ENCODE measurements at places on chromosomes 16 and 17. TPM values are rescaled to one million over a fixed set of nuclear protein-coding genes. Genes with fewer than 3 reads are reported as not detected.

GRCh38 chr17:31051506-31051905, 43.3 kb upstream of the NF1 start:
- H3K27ac ChIP-seq, result peak overlapping the region; percentile 81
- no peak overlapping the region for H3K4me3 ChIP-seq
- no peak for DNase-seq
- H3K36me3 ChIP-seq, result peaks cover 6% of the 10 kb centered on the region

- H3K27ac ChIP-seq, result no peak overlapping the region
- no peaks in the 10 kb centered on the region for H3K36me3 ChIP-seq
- H3K27me3 ChIP-seq, result no peaks in the 10 kb centered on the region
Observed at GRCh38 chr16:81470796-81471636, 26.4 kb downstream of the CMIP start.

DNA sequence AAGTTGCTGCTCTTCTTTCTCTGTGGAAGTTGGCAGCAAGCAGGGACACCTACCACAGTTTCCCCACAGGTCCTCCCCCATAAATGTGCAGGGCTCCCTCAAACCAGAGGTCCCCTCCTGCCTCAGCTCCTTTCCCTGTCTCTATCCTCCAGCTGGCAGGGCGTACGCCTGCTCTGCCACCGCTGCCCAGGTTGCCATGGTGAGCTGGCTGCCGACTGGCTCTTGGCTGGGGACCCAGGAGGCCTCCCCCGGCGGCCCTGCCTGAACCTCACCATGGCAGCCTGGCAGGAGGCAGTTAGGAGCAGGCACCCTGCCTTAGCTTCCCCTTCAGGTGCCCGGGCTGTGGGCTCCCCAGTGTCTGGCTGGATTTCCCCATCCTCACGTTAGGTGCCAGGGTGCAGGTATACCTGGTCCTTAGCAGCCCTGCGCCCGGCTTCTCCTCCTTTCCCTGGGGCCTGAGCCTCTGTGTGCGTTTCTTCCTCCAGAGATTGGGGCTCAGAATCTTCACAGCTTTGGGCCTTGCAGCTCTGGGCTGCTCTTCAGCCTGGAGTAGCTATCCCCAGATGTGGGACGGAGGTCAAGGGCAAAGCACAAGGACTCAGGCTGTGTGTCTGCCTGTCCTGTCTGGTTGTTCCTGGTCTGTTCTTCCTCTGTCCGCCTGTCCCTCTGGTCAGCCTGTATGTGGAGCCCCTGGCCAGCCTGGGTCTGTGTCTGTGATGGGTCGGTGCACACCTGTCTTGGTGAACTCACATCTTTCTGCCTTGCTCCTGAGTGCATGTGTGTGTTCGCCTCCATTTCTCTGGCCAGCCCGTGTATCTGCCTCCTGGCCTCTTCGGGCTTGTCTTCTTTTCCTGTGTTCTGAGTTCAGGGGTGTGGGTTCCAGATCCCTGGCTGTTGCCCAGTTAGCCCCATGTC, 15.7 kb downstream of the GJD3 start:
- H3K27me3 ChIP-seq, result no peaks in the 10 kb centered on the region
- DNase-seq, result no peak
- H3K36me3 ChIP-seq, result peaks cover 29% of the 10 kb centered on the region
- H3K4me3 ChIP-seq, result no peak overlapping the region
- H3K27ac ChIP-seq, result peak overlapping the region; percentile 16

DNA sequence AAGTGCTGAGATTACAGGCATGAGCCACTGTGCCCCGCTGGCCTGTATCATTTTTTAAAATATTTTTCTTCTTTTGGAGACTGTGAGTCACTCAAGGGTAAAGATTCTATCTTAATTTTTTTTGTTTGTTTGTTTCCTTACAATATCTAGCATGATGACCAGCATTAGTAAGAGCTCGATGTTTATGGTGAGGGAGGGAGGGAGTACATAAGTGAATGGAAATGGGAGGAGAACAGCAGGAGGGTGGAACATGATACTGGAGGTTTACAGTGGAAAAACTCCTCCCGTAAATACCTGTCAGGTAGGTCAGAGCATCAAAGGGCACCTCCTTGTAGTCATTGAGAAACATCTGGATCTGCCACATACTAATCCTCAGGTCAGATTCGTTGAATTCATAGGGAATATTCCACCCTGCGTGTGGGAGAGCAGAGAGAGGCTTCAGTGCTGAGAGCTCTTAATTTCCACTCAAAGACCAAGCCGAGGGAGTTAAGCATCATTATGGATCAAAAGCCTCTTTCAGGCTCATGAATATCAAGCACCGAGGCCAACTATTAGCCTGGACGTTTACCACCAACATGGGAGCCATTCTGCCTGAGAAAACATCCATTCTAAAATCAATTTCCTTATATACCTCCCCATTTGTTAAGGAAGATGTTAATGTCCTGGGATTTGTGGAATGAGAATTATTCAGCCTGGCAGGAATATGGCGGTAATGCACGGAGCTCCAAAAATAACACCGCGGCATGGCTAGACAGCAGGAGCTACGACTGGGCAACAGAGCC, 51.8 kb downstream of the LYRM1 start:
- H3K27me3 ChIP-seq, result peaks cover 10% of the 10 kb centered on the region
- H3K4me3 ChIP-seq, result no peak overlapping the region
- H3K27ac ChIP-seq, result no peak overlapping the region
- no peaks in the 10 kb centered on the region for H3K36me3 ChIP-seq

- peaks cover 1% of the 10 kb centered on the region for H3K36me3 ChIP-seq
- no peak for DNase-seq
- H3K27me3 ChIP-seq, result peaks cover 3% of the 10 kb centered on the region
- H3K4me1 ChIP-seq, result peaks cover 6% of the 10 kb centered on the region
- H3K4me3 ChIP-seq, result no peak overlapping the region
- no peak overlapping the region for H3K27ac ChIP-seq
Observed at GRCh38 chr16:15907863-15908478, 19.6 kb upstream of the CEP20 start.

- peaks cover 7% of the 10 kb centered on the region for H3K36me3 ChIP-seq
- no peak overlapping the region for H3K27ac ChIP-seq
- peaks cover 2% of the 10 kb centered on the region for H3K4me1 ChIP-seq
- H3K27me3 ChIP-seq, result no peaks in the 10 kb centered on the region
- no peak for DNase-seq
Observed at GRCh38 chr16:2237493-2238149, 1.4 kb downstream of the DNASE1L2 start.

- H3K27me3 ChIP-seq, result no peaks in the 10 kb centered on the region
- no peak for DNase-seq
- H3K27ac ChIP-seq, result no peak overlapping the region
- H3K36me3 ChIP-seq, result peaks cover 19% of the 10 kb centered on the region
- peaks cover 17% of the 10 kb centered on the region for H3K4me1 ChIP-seq
Observed at GRCh38 chr17:28147017-28147416, 104.5 kb downstream of the NLK start.

GRCh38 chr16:306911-307370, 24.0 kb downstream of the PDIA2 start:
- H3K36me3 ChIP-seq, result peaks cover 18% of the 10 kb centered on the region
- H3K4me3 ChIP-seq, result no peak overlapping the region
- H3K27me3 ChIP-seq, result no peaks in the 10 kb centered on the region
- no peak overlapping the region for H3K27ac ChIP-seq
- no peaks in the 10 kb centered on the region for H3K4me1 ChIP-seq

The TEFM gene
- total RNA-seq, result 15.5 TPM

The ENPP7 gene
- total RNA-seq, result not detected

The TRPV3 gene
- total RNA-seq, result 0.50 TPM

The PNMT gene
- 1.9 TPM for total RNA-seq
